Right lung (tissue), 10 donors: ENCODE measurements at places on chromosomes 5 and 9. TPM values are rescaled to one million over a fixed set of nuclear protein-coding genes. Genes with fewer than 3 reads are reported as not detected.

MARCOL gene
- not detected for polyA plus RNA-seq

CDC20B gene
- 6.4 TPM for polyA plus RNA-seq

PCDHGB4 gene
- polyA plus RNA-seq: 4.2 TPM

ADGRD2 gene
- polyA plus RNA-seq: 0.16 TPM

ITK gene
- 0.90 TPM for polyA plus RNA-seq

TMC1 gene
- 0.30 TPM for polyA plus RNA-seq

SPRY4 gene
- 46.6 TPM for polyA plus RNA-seq

DNA sequence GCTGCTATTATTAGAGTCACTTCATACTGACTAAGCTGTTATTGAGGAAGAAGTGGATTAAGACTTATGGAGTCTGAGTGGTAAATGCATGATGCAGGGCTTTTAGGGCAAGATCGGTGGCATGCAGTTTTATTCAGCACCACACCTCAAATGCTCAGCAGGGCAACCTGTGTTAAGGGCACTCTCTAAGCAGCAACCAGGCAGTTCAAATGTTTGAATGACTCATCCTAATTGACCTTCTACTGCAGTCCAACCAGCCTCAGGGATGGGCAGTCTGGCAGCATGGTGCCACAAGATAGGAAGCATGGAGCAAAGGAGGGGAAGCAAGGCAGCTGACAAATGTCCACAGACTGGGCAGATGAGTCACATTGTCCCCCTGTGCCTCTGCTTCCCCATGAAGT, 80.2 kb upstream of the MIER3 start:
- no peak for DNase-seq

DNA sequence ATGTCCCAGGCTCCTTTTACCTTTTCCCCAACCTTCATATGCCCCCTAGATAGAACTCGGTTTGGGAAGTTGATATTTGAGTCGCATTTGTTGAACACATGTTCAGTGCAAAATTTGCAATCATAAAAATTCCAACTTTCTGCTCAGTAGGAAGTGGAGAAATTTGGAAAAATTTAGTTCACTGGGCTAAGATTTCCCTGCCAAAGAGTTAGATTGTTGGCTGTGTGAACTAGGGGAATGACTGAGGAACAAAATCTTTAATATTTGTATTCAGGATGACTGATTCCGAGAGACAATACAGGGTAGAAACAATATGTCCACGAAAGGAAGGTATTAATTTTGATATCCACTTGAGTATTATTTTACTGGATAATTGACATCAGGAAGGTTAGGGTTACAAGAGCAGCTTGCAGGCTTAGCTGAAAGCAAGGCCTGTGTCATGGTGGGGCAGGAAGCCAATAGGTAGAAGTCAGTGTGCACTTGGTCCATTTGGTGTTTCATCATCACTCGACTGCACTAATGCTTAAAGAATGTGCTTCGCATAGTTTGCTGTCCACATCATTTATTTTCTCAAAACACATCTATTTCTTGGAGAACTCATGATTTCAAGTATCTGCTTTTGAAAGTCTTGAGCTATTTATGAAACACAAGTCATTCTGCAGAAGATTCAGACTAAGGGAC, 59.4 kb upstream of the GNA14 start:
- DNase-seq: no peak

GRCh38 chr5:135060021-135060420, 26.0 kb upstream of the PITX1 start:
- DNase-seq: no peak

DNA sequence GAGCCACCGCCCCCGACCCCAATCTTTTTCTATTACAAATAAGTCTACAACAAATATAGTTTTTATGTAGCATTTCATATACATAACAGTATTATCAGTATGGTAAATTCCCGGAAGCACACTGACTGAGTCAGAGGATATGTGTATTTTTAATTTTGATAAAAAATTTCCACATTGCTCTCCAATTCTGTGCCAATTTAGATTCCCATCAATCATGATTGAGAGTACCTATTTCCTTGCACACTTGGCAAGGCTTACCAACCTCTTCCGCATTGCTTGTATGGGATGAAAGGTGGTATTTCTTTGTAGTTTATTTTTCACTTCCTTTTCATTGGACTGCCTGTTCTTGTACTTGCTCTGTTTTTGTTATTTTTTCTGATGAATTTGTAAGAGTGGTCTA, 204.6 kb downstream of the RFX3 start:
- no peak for DNase-seq

- DNase-seq: no peak
These were observed 26.9 kb upstream of the FEM1C start for GRCh38 chr5:115571441-115571878.

- no peak for DNase-seq
These were observed 281.1 kb upstream of the MAP3K1 start for GRCh38 chr5:56534102-56534829.

- DNase-seq: no peak
These were observed 23.4 kb downstream of the WWC1 start for GRCh38 chr5:168314735-168315411.

DNA sequence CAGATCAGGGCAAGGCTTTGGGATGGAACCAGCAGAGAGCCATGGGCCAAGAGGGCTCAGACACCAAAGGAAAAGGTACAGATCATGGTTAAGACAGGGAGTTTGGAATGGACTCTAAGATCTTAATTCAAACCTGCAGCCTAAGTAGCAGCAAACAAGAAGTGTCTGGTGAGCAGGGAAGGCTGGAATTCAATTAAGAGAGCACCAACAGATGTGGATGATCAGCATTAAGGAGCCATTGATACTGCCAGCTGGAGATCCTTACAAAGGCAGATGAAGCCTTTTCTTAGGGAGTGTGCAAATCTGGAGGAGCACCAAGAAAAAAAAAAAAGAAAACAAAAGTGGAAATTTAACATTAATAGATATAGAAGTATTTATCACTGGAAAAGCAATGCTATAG, 516.8 kb downstream of the RASEF start:
- DNase-seq: no peak

DNA sequence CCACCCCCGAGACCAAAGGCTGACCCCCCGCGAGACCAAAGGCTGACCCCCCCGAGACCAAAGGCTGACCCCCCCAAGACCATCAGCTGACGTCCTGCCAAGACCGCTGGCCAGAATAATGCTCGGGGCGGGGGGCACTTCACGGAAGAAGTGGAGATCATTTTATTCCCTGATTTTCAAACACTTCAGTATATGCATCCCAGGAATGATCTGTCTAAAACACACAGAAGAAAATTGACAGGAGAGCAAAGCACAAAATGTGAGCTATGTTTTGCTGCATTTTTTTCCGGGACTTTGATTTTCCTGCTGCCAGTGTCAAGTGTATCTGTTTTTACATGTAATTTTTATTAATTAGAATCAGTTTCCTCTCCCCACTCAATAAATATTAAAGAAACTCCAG, 67.1 kb downstream of the ADAMTS2 start:
- DNase-seq: no peak

GRCh38 chr9:73065439-73065838, 86.2 kb upstream of the ANXA1 start:
- no peak for DNase-seq

- DNase-seq: no peak
These were observed 403.7 kb downstream of the LRRC70 start for GRCh38 chr5:62982348-62982747.

GRCh38 chr5:52831786-52832511, 44.2 kb downstream of the ITGA1 start:
- no peak for DNase-seq

GRCh38 chr9:123062351-123063176, 29.1 kb downstream of the GPR21 start:
- DNase-seq: no peak

- DNase-seq: no peak
These were observed 87.0 kb downstream of the ERBIN start for GRCh38 chr5:66013397-66013796.

DNA sequence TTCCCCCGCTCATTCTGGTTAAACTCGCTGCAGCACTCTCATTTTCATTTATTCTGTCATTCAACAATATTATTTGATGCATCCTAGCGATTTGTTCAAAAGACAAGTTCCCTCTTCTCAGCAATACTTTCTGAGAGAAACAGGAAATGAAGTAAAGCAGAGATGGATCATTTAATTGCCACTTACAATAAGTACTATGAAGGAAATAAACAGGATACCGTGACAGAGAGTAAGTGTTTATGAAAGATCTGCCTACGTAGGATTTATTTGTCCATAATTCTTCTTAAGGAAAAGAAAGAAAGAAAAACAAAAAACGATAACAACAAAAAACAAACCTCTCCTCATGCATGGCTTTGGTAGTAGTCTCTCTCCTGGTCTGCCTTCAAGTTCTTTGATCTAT, 406.8 kb upstream of the ZNF608 start:
- DNase-seq: no peak

DNA sequence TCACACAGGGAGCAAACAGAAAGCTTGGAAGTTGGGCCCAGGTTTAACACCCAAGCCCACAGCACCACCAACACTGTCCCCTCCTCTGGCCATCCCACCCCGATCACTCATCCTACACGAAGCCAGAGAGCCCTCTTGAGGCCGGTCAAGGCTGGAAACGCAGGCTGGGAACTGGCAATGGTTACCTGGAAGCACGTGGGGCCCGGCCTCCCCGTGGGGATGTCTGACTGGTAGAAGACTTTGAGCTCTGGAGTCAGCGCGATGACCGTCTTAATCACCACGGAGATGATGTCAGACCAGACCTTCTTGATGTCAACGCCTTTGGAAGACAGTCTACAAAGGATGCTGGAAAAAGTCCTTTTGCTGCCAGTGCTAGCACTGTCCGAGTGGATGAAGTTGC, 104.1 kb downstream of the TTLL11 start:
- no peak for DNase-seq

DNA sequence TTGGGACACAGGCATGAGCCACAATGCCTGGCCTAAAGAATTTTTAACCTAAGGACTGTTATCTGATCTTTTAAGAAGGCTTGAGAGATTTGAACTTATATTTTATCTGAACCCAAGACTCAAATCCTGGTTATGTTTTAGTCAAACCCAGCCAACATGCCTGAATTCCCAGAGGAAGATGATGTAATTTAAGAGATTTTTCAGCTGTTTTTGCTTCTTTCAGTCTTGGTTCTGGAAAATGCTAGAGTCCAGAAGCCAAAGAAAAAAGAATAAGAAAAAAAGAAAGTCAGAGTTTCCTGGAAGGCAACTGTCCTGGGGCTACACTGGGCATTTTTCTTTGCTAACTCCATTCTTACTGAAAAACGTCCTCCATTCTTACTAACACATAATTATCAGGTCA, 85.8 kb downstream of the SNX18 start:
- no peak for DNase-seq

DNA sequence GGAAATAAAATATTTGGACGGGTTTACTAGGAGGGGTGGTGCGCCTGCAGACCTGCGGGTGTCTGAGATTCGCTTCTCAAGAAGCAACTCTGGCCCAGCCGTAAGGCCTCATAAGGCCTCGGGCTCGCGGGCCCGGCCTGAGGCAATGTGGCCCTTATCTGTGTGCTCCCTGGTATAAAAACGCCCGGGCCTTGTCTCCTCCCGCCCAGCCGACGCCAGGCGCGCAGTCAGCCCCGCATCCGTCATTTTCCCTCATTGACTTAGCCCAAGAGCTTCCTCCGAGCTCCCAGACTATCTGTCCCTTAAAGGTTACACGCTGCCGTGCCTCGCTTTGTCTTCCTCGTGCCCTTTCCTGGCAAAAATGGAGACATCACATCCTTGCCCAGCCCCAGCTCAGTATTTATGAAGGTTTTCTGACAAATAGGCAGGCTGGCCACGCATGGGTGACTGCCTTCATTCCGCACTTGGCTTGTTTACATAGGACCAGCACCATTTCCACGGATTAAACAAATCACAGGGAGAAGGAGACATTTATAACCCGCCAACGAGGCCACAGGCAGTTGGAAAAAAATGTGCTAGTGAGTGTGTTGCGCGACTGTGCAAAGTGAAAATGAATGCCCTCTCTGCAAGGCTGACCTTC, 74.5 kb upstream of the TBCA start:
- no peak for DNase-seq
